Stimulated activated CD8-positive, alpha-beta memory T cell treated with anti-CD3 and anti-CD28 coated beads, Interleukin-2, amount 100 ng/mL, for 48 hours (primary cell): ENCODE measurements at places on chromosomes 1 and 21.

- DNase-seq, result no peak
Observed at GRCh38 chr1:67004176-67004575, 49.8 kb downstream of the SLC35D1 start.

- DNase-seq, result no peak
Observed at GRCh38 chr1:228276901-228277490, 69.2 kb downstream of the OBSCN start.

- no peak for DNase-seq
Observed at GRCh38 chr1:33330361-33330890, 9.5 kb upstream of the A3GALT2 start.

DNA sequence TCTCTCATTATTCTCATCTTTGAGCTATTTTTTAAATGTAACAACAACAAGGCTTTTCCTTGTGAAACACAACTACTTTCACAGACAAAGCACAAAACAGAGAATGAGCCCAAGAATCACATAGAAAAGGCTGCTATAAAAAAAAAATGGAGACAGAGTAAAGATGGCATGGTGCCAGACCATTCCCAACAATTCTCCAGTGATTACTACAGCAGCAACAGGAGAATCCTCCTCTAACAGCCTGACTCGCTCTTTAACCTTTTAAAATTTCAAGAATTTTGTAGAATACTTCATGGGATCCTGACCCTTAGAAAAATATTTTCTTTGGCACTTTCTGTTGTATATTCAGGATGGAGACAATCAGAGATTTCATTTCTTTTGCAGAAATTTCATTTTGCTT lies 3.8 kb upstream of the BCAS2 start:
- no peak for DNase-seq

DNA sequence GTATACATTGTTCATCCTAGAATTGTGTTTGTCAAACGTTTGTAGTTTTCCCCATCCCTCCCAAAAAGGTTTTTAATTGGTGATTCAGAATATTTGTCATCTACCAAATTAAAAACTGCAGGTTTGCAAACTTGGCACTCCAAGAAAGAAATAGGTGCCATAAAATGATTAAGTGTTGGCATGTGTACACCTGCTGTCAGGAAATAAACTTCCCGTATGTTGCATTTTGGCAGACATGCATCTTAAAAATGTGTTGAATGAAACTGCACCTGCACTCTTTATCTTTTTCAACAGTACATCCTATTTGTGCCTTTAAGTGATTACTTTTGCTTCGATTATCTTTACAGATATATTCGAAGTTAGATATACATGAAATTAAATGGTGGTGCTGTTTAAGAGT lies 7.3 kb downstream of the B3GALT2 start:
- DNase-seq, result no peak

GRCh38 chr1:204207136-204207616 lies 6.6 kb downstream of the GOLT1A start:
- DNase-seq, result peak; percentile 70

DNA sequence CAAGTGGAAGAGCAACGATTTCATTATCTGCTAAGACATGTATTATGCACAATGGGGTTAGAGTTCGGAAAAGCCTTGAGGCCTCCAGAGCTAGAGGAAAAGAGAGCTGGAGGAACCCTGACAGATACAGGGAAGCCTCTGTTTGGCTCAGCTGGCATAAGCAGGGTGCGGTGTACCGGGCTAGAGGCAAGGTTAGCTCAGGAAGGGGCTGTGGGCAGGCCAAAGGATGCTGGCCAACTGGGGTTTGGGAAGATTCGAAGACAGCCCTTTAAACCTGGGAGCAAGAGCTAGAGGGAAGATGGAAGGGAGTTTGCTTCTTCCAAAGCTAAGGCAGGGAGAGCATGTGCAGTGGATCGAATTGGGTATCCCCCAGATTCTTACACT lies 107.6 kb upstream of the TLR5 start:
- DNase-seq, result no peak

GRCh38 chr1:155932487-155932886 lies 1.7 kb downstream of the KHDC4 start:
- DNase-seq, result no peak

GRCh38 chr21:45513003-45513717 lies 29.1 kb downstream of the SLC19A1 start:
- no peak for DNase-seq

DNA sequence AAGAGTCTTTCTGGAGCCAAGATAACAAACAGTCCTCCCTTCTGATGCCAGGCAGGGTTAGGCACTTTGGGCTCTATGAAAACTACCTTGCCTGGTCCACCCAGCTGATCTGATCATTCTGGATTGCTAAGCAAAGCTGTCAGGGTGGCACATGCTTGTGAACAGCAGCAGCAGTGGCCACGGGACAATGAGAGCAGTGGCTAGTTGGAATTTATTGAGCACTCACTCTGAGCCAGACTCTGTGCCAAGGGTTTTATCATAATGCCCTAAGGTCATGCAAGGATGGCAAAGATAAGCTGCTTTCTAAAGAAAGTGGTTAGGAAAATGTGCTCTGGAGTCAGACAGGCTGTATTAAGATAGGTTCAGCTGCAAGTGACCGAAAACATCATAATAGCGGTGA lies 390.4 kb upstream of the VAMP3 start:
- DNase-seq, result no peak

- no peak for DNase-seq
Observed at GRCh38 chr1:229368347-229368746, 25.5 kb upstream of the CCSAP start.

- no peak for DNase-seq
Observed at GRCh38 chr1:52635321-52636089, 2.5 kb downstream of the SHISAL2A start.

GRCh38 chr21:27519361-27519760 lies 552.5 kb upstream of the ADAMTS5 start:
- no peak for DNase-seq

DNA sequence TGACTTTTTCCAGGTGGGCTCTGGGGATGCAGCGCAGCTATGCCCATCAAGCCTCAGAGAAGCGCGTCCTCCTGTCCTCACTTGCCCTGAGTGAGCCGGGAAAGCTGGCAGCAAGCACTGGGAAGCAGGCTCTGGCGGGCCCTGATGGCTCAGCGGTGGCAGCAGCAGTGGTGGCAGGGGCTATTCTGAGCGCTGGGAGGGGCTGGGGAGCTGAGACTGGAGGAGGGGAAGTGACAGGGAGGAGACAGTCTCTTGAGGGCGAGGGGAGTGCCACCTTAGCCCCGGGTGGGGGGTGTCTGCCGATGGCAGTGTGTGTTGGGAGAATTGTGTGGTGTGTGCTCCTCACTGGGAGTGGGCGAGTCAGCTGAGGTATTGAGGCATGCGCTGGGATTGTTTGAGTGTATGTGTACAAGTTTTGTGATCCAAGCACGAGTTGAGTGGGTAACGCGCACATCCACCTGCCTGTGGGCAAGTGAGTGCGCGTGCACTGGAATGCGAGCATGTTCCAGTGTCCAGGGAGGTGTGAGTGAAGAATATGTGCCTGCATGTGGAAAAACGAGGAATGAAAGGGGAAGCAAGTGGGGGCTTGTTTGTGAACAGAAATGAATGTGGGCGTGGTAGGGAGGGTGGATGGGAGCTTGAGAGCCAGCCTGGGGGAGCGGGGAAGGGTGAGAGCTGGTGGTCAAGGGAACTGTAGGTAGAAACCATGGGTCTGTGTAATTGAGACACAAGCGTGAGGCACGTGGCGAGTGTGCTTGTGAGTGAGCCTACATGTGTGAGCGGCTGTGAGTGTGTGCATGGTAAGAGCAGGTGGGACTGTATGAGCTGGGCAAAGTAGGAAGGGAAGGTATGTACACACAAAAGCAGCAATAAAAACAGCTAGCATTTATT lies 2.9 kb upstream of the FOXO6 start:
- DNase-seq, result no peak

- no peak for DNase-seq
Observed at GRCh38 chr1:171480035-171480434, 5.3 kb upstream of the PRRC2C start.

DNA sequence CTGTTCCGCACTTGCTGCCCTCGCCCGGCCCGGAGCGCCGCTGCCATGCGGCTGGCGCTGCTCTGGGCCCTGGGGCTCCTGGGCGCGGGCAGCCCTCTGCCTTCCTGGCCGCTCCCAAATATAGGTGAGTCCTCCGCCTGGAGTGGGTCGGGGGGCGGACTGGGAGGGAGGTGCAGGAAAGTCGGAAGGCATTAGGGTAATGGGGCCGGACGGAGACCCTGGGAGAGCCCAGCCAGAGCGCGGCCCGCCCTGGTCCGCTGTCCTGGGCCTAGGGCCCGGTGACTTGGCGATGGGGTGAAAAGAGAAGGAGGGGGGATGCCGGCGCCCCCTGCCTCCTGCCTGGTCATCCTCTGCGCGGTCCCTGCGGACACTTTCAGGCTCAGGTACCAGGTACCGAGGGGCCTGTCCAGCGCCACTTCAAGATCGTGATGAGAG lies 243 bp downstream of the ADAM15 start:
- DNase-seq, result no peak

DNA sequence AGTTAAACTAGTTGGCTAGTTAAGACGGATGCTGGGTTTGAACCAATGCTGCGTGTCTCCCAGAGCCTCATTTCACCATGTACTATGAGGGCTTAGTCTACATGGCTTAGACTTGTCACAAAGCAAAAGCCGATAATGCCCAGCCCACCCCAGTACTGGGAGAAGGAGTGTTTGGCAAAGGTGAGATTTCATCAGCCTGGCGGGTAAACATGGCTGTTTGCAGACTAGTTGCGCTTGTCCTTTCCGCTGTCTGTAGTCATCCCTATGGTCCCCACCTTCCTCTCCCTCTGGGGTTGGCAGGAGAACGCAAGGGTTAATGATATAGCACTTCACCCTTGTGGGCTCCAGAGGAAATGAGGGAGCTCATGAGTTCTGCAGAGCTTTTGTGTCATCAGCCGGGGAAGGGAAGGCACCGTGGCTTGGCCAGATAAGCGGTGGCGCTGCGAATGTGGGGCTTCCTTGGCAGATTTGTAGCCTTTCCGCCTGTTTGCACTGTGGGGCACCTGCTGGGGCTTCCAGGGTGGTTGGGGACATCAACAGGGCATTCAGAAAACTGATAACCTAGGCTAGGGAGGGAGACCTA lies 29.2 kb downstream of the SOX13 start:
- DNase-seq, result no peak

DNA sequence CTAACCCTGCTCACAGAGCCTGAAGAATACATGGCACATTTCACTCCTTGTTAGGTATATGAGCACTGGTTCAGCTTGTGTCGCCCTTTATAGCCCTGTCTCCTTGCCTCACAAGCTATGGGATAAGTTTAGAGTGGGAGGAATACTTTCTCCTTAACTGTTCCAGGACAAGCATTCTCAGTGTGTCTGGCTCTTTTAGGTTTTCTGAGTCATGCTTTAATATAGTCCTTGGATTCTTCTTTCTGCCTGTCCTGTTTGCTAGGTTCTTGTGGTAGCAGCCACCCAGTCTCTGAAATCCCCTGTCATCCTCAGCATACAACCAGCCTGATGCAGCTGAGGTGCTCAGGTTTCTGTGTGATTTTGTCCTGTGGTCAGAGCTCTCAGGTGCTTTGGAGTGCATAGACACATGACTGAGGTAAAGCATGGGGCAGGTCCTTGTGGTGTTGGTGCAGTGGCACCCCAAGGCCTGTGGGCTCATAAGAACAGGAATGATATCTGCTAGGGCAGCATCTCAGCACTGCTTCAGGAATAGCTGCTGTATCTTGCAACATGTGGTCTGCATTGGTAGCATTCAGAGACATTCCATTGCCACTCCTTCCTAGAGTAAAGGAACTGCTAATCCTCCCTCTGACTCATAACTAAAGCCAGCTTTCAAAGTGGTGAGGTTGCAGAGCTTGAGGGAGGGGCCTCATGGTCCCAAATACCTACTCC lies 14.2 kb upstream of the CASQ2 start:
- DNase-seq, result no peak

DNA sequence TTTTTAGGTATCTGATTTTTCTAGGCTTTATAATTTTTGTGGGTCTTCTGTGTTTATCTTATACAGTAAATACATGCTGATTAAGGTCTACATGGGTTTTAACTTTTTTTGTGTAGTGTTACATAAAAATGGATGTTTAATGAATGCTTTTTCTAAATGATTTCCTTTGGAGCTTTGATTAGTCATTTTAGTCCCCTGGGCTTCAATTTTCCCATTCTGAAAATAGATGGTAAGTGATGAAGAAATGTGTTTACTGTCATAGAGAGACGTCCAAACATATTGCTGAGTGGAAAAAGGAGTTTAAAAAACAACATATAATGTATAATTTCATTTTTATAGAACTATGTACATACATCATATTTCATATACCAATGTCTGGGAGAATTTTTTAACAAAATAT lies 140.9 kb upstream of the HMCN1 start:
- DNase-seq, result no peak

- no peak for DNase-seq
Observed at GRCh38 chr1:18849261-18849711, 10.2 kb downstream of the TAS1R2 start.

DNA sequence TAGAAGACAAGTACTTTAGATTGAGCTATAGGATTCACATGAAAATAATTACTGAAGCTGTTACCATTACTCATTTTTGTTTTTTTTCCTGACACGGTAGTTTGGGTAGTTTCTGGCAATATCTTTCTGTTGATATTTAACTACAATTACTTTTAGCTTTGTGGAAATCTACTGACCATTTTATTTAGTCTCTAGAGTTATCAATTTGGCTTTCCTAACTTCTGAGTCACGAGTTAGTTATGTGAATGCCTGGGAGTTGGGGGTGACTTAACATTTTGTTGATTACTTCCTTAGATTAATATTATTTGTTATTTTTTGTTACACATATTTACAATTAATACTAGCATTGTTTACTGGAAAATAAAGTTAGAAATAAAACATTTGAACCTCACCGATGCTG lies 160.6 kb downstream of the HMCN1 start:
- DNase-seq, result no peak

DNA sequence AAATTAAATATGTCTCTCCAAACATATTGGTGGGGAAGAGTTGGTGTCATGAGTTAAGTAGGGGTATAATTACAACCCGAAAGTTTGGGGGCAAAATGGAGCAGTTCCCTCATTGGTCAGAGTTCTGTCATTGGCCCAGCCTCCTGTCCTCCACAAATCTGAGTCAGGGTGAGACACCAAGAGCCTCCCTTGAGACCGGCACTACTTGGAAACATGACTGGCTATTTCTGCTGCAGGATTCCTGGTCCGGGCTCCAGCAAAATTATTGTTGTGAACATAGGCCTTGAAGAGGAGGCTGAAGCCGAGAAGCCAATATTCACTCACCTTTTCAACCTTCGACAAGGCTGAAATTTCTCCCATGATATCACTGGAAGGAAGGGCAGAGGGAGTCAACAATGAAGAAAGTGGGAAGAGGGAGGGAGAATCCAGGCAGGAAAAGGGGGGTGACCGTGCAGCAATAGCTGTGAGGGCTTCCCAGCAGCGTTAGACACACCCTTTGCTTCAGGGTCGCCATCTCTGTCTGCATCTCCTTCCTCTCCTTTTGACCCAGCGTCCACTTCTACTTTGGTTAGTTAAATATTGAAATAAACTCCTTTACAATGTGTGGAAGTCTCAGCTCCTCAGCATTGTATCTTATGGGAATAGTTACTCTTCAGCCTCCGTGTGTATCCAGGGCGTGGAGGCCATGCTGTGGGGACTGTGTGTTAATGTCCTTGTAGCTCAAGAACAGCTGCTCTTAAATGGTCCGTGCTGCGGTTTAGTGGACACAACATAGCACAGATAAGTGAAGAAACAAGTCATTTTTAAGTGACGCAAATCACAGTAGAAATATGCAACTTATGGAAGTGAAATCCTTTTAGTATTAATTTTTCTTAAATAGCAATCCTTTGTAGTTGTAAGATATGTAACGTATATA lies 307.4 kb downstream of the DISC1 start:
- DNase-seq, result no peak
